ENCODE measurements at places on chromosomes 16 and 17. TPM values are rescaled to one million over a fixed set of nuclear protein-coding genes. Genes with fewer than 3 reads are reported as not detected.

The CYB561 gene
- 2.0 TPM for total RNA-seq

The NPIPA3 gene
- total RNA-seq: 2.6 TPM

The KRT25 gene
- total RNA-seq: not detected

The TNFRSF12A gene
- 4.7 TPM for total RNA-seq

The ZFHX3 gene
- 2.9 TPM for total RNA-seq

The TMC8 gene
- 278 TPM for total RNA-seq

The FAM171A2 gene
- total RNA-seq: 0.45 TPM

The TMEM114 gene
- not detected for total RNA-seq

The TCAP gene
- total RNA-seq: 1.3 TPM

All from activated CD8-positive, alpha-beta T cell treated with anti-CD3 and anti-CD28 coated beads, Interleukin-2, amount 10 ng/mL, durations not matched to agents 7 days and 5 days (primary cell).